ENCODE measurements at places on chromosomes 6 and 20.

GRCh38 chr6:166194914-166195859 is 27.5 kb upstream of the TBXT start:
- no peak for DNase-seq

- DNase-seq = no peak
Observed at GRCh38 chr20:36372666-36373065, 66.5 kb downstream of the DLGAP4 start.

DNA sequence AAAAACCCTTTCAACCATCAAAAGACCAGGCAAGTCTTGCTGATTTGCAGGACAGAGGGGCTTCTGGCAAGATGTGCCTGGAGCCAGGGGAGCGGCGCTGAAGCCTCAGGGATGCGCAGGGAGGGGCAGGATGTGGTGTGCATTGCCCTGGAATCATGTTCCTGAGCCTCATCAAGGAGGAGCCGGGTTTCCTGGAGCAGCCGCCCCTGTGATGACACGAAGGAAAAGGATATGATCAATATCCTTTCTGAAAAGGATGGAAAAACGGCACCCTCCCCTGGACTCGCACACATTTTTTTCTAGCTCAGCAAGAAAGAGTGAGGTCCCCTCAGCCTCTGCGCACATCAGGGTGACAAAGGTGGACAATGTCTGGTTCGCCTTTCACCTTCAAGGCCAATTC is 173.1 kb upstream of the SSTR4 start:
- no peak for DNase-seq

DNA sequence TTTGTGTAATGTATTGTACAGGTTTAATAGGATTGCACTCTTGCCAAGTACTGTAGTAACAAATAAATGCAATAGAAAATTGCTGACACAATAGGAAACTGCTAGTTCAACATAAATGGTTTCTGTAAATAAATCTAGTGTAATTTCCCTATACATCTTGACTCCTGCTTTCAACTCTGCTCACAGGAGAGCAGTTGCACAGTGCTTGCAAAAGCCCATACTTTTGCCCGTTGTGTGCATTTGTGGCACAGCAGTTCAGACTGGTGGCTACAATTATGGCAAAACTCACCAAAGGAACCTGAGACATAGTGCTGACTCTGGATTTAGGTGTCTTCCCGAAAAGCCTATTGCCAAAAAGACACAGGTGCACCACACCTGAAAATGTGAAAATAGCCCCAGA is 953.3 kb upstream of the SLC35B3 start:
- no peak for DNase-seq

GRCh38 chr20:64277571-64278316 is 22.2 kb downstream of the PCMTD2 start:
- DNase-seq = no peak

DNA sequence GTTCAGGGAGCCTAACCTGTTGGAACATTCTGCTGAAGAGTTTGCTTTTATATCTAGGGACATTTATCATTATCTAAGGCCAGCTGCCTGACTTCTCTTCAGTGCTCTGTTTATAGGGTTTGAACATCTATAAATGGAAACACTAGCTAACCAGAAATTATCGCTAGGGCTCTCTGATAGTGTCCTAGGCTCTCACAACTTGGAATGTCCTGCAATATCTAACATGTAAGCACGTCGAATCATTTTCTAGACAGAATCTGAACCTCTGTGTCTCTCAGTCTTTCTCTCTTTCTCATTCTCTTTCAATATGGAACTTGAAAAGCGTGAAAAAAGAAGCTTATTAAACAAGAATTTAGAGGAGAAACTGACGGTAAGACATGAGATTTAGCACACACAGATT is 92.5 kb upstream of the MLIP start:
- no peak for DNase-seq

GRCh38 chr6:53624502-53624901 is 41.1 kb downstream of the KLHL31 start:
- no peak for DNase-seq

GRCh38 chr6:159110013-159110412 is 59.2 kb upstream of the FNDC1 start:
- no peak for DNase-seq

DNA sequence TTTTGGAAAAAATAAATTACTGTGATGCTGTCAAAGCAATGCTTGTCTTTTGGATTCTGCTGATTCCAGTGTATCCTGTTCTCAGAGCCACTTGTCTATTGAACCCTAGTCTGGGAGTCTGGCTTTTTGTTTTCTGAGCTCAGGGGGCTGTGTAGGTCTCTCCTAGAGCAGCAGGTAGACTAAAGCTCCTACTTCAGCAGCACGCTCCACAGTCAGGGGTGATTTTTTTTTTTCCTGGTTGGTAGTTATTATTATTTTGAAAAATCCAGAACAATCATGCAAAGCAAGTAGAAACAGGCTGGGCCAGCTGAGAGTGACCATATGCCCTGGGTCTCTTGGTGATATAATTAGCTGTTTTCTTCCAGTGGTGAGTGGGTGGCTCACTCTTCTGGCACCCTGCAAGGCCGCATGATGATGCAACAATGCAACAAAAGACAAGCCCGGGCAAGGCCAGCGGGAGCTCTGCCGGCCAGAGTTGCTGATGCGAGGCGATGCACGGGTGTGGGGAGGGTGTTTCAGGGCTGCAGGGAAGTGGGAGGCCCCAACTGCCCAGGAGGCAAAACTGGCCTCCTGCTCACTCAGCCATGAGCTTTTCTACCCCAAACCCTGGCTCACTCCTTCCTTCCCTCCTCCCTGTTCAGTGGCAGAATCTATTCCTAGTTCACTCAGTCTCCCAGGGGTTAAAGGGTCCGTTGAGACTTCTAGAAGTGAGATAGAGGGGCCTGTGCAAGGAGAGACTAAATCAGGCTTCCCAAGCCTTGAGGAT is 11.5 kb upstream of the CDKN1A start:
- DNase-seq = no peak

- DNase-seq = no peak
Observed at GRCh38 chr6:19837511-19838441, 606 bp downstream of the ID4 start.

GRCh38 chr6:19175023-19175422 is 662.1 kb upstream of the ID4 start:
- no peak for DNase-seq

DNA sequence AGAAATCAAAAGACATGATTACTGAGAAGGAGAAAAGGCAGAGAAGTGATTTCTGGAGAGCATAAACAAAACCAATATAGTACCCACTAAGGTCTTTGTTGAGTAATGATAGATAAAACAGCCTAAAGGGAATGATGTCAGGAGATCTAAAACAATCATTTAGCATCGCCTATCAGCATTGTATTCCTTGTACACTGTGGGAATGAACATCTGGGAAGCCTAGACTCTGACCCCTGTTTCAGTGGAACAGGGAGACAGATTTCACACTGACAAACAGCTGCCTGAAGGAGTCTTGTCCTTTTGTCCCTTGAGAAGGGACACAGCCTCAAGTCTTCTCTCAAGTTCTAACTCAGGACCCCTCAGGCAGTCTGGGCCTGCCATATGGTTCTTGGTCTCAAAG is 1.7 kb downstream of the ASIP start:
- DNase-seq = no peak

DNA sequence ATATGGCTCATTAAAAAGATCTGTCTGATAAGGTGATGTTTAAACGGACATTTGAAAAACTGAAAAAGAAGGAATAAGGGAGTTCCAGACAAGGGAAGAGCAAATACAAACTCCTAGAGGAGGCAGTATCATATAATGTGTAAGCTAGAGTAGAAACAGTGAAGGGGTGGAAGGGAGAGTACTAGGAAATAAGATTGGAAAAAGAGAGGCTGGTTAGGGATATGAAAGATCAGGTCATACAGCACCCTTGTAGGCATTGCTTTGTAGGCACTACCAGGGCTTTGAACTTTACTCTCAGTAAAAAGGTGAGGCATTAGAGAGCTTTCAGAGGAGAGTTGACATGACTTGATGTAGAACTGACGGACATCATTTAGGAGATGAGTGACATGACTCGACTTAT is 85.7 kb downstream of the MLIP start:
- DNase-seq = no peak

GRCh38 chr20:44104798-44105517 is 82.0 kb downstream of the JPH2 start:
- DNase-seq = no peak

DNA sequence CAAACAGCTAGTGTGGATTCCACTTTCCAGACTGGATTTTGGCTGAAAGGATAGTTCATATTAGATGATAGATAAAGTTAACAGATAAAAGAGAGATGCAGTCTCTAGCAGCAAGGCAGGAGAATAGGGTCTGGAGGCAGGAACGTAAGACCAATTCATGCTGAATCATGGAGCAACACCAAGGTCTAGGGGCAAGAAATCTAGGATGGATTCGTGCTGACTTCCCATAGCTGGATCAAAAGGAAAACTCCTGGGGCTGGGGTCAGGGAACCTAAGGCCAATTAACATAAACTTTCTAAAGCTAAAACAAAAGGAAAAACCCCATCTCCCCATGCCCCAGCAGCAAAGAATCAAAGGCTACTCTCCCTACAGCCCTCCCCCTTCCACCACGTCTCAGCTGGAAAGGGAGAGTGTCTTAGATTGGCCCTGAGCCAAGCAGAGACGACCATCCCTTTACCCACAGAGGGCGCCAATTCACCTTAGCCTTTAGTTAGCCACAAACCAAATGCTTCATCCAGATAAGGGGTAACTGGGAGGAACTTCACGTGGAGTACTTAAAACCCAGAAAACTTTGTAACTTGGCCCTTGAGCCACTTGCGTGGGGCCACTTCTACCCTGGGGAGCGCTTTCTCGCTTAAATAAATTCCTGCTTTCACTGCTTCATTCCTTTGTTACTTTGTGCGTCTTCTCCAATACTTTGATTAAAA is 7.6 kb downstream of the TREM1 start:
- no peak for DNase-seq

- no peak for DNase-seq
Observed at GRCh38 chr20:52744441-52744840, 227.7 kb upstream of the TSHZ2 start.

GRCh38 chr20:11219192-11219591 is 545.4 kb upstream of the JAG1 start:
- DNase-seq = no peak

DNA sequence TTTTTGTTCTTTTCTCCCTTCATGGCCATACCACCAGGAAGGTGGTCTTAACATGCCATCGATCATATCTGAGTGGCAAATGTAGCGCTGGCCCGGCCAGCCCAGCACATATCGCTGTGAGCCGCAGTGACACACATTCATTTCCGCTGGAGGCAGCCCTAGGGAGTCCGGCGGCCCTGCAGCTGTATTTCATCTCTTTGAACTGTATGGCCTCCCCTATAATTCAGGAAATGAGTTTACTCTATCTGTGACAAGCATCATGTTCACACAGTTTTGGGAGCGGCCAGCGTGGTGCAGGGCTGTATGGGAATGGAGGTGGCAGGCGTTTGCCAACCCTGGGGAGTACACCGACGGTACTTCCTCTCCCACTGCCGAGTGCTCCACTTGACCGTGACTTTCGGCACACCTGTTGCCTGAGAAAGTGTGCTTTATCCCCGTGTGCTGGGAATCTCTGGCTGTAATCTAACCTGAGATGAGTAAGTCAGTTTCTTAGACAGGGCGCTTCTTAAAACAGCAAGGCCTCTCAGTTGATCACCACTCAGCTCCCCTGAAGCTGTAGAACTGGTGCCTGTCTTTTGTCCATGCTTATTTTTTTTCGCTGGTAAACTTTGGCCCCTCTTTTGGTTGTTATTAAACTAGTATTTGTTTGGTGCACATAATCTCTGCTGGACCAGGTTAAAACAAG is 257.1 kb upstream of the TAB2 start:
- no peak for DNase-seq

- no peak for DNase-seq
Observed at GRCh38 chr6:118984342-118984741, 49.4 kb upstream of the MCM9 start.

DNA sequence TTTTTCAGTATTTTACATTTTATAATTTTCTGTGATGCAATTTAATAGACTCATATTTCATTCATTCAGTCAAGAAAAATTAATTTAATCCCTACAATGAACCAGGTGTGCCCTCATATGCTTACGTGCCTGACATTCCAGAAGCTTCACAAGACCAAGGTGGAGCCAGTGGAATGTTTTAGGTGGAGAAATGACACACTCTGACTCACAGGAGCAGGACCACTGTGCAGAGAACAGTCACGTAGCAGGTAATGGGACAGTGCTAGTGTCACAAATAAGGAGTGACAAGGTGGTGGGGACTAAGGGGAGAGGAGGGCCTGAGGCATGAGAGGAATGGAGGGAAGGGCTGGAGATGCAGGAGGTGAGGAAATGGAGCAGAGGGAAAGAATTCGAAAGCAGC is 37.0 kb upstream of the HLA-G start:
- DNase-seq = no peak

DNA sequence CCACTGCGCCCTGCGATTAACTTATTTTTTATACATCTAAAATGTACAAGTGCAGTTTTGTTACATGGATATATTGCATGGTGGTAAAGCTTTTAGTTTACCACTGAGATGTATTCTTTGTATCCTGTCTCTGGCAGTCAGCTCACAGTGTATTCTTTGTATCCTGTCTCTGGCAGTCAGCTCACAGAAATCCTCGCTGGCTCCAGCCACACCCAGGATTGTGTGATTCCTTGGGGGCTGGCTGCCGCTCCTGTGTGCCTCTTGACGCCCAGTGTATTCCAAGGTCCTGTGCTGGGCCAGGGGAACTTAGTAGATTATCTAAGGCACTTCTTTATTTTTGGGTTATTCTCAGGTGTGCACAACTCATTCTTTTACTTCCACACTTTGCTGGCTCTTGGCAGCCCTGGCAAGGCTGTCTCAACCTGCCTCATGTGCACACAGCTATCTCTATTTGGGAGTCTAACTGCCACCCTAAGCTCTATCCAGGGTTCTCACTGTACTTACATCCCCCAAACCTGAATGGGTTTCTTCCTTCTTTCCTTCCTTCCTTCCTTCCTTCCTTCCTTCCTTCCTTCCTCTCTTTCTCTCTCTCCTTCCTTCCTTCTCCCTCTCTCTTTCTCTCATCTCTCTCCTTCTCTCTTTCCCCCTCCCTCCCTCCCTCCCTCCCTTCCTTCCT is 12.4 kb upstream of the RNF24 start:
- DNase-seq = no peak

DNA sequence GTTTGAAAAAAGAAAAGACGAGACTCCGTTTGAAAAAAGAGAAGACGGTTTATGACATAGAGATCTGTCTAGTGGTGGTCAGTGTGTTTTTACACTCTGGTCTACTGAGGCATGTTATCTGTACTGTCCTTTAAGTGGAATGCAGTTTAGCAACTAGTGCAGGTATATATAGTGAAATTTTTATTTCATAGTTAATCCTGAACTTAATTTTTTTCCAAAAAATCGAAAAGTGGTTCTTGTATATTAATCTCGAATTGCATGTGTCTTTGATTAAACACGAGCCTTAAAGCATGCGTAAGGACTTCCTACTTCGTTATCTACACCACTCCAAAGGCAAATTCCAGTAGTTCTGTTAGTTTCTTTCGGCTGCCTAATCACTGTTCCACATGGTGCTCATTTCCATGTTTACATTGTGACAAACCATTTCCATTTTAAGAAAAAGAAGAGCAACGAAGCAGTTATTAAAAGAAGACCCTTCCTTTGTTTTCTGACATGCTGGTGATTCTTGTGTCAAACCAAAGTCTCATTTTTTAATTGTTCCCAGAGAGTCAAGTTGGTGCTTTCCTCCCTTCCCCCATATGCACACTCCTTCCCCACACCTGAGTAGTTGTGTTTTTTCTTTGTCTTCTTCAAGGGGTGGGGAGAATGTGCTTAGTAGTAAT is 2.3 kb downstream of the SNX9 start:
- no peak for DNase-seq

All from esophagus squamous epithelium (tissue), 5 donors.